ENCODE measurements at places on chromosomes 1 and 21.

DNA sequence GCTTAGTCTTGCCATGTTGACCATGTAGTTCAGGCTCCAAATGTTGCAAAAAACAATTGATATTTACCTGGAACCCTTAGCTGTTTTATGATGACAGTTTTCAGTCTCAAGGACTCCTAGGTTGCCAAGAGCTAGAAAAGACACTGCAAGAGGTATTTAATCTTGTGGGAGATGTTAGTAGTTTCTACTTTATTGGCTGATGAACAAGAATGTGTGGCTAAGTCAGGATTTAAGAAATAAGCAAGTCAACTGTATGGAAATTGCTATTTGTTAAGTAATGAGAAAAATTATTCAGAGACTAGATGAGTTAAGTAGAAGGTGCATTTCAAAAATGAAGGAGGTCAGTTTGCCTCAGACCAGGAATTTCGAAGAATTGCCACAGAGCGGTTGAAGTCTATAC lies 639.7 kb upstream of the USP24 start:
- H3K27ac ChIP-seq, result no peak overlapping the region
- no peaks in the 10 kb centered on the region for H3K27me3 ChIP-seq
- H3K4me3 ChIP-seq, result no peak overlapping the region
- no peaks in the 10 kb centered on the region for H3K4me1 ChIP-seq
- H3K36me3 ChIP-seq, result no peaks in the 10 kb centered on the region
- no peak for DNase-seq

- H3K27me3 ChIP-seq, result no peaks in the 10 kb centered on the region
- H3K27ac ChIP-seq, result no peak overlapping the region
- H3K4me1 ChIP-seq, result no peaks in the 10 kb centered on the region
- H3K4me3 ChIP-seq, result no peak overlapping the region
Measured at GRCh38 chr1:53652441-53653199, 86.3 kb downstream of the GLIS1 start.

DNA sequence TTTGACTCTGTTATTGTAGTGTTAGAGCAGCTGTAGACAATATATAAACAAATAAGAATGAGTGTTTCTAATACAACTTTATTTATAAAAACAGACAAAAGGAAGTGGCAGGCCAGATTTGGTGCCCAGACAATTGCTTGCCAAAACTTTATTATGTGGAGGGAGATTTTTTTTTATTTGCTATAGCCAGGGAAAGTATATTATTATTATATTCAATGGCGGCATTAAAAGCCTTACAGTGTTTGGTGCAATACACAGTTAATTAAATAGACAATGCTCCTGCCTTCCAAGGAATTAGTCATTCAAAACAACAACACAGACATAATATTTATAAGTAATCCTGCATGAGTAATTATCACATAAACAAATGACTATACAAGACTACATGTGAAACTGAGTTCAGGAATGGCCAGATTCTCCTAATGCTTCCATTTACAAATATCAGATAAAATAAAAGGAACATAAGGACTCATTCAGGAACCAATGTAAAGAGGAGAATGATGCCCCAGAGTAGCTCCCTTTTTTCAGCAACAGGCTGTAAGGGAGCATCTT lies 10.6 kb upstream of the RC3H1 start:
- no peak overlapping the region for H3K4me3 ChIP-seq
- no peak for DNase-seq
- H3K27ac ChIP-seq, result no peak overlapping the region

DNA sequence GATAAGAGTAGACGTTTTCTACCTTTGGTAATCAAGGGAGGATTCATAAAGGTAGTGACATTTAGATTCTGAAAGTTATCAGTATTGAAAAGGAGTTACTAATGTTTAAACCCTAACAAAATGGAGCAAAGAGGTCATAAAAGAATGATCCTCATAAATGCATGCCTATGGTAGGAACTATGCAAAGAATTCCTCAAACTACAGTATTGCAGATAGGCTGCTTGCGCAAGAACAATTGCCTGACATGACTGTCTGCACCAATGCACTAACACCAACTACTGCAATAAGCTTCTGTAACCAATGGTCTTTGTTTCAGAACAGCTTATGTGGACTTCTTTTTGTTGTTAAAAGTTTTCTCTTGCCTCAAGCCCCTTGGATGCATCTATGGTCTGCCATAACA lies 597.3 kb upstream of the ADGRL4 start:
- no peaks in the 10 kb centered on the region for H3K36me3 ChIP-seq
- no peaks in the 10 kb centered on the region for H3K4me1 ChIP-seq
- no peak overlapping the region for H3K4me3 ChIP-seq
- H3K27me3 ChIP-seq, result no peaks in the 10 kb centered on the region
- no peak overlapping the region for H3K27ac ChIP-seq
- DNase-seq, result no peak

Measured in MM.1S (cell line).